Activated CD4-positive, alpha-beta T cell treated with anti-CD3 and anti-CD28 coated beads for 24 hours (primary cell): ENCODE measurements at places on chromosomes 7 and 10.

GRCh38 chr10:18418541-18419215 lies 232.7 kb downstream of the NSUN6 start:
- DNase-seq = no peak

GRCh38 chr10:11324761-11325321 lies 286.6 kb downstream of the USP6NL start:
- no peak for DNase-seq

DNA sequence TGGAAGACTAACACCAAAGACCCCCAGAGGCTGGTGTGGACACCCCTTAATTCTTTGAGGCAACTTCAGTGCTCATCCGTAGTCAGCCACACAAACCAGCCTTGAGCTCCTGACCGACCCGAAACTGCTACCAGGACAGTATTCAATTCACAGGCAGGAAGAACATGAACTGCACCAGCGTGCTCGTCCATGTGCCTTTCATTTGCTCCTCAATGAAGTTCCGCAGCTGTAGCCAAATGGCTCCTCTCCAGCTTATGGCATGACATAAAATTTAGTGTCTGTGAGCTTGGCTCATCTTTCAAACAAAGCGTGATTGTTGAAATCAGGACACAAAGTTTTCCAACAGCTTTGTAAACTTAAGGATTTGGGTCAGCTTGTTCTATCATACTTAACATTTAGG lies 144.1 kb upstream of the FAM171A1 start:
- no peak for DNase-seq

DNA sequence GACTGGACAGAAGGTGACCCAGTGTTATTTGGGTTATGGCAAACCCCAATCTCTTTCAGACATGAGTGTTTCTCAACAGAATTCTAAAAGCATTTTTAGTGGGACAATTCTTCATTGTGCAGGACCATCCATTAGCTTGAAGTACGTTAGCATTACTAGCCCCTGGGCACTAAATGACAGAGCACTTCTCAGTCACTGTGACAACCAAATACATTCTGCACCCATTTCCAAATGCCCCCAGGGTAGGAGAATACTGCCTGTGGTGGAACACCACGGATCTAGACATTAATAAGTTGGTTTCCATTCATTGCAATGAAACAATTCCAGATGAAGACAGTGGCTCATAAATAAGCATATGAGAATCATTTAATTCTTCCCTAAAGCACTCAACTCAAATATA lies 102.4 kb upstream of the FRMD4A start:
- no peak for DNase-seq

GRCh38 chr10:78742730-78743615 lies 325.8 kb upstream of the ZMIZ1 start:
- DNase-seq = no peak

DNA sequence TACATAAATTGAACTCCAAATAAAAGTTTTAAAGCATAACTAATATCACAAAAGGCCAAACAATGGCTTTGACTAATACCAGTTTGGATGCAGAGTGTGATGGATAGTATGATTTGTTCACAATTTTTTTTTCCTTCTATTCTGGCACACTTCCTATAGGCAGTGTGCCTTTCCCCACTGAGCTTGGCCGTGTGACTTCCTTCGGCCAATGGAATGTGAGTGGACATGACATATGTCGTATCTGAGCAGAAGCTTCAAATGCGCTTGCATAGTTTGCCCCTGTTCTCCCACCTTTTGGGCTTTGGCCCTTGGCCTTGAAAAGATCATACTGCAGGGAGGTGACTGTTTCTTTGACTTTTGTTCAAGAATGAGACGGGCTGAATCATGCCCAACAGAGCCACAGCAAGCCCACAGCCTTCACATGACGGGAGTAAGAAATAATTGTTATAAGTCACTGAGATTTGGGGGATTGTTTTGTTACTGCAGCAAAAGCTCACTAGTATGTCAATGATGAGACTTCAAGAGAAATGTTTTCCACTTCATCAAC lies 279.9 kb upstream of the NEBL start:
- DNase-seq = no peak

- no peak for DNase-seq
Measured at GRCh38 chr7:157738066-157738460, 401.3 kb downstream of the DNAJB6 start.

DNA sequence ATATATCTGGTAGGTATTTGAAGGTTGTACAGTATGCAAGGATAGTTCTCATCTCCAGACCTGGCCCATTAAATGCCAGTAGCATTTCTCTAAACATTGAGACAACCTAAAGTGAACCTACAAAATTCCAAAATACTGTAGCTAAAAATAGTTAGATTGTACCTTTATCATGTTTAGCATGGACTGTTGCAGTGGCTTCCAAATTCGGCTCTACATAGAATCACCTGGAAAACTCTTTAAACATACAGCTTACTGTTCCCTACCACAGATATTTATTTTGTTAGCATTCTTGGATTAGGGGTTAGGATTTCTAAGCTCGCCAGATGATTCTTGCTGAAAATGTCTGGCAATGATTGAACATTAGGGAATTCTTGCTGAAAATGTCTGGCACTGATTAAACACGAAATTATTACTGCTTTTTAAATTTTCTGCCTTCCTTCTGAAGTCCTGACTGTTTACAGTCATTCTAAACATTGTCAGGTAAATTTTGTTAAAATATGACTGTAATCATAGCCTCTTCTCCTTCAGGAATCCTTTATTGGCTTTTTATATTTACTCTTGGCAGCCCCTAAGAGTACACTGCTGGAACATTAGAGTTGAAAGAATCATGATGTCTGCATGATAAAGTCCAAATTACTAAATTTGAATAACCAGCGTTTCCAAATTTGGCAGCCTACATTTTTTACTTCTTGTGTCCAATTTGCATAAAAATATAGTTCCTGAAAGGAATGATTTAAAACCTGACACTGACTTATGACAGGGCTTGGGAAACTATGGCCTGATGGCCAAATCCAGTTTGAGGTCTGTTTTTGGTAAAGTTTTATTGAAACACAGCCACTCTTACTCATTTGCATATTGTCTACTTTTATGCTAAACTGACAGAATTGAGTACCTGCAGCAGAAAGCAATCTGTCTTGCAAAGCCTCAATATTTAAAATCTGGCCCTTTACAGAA lies 40.3 kb downstream of the SHOC2 start:
- DNase-seq = no peak

- no peak for DNase-seq
Measured at GRCh38 chr10:125369382-125370326, 209.3 kb upstream of the CTBP2 start.

DNA sequence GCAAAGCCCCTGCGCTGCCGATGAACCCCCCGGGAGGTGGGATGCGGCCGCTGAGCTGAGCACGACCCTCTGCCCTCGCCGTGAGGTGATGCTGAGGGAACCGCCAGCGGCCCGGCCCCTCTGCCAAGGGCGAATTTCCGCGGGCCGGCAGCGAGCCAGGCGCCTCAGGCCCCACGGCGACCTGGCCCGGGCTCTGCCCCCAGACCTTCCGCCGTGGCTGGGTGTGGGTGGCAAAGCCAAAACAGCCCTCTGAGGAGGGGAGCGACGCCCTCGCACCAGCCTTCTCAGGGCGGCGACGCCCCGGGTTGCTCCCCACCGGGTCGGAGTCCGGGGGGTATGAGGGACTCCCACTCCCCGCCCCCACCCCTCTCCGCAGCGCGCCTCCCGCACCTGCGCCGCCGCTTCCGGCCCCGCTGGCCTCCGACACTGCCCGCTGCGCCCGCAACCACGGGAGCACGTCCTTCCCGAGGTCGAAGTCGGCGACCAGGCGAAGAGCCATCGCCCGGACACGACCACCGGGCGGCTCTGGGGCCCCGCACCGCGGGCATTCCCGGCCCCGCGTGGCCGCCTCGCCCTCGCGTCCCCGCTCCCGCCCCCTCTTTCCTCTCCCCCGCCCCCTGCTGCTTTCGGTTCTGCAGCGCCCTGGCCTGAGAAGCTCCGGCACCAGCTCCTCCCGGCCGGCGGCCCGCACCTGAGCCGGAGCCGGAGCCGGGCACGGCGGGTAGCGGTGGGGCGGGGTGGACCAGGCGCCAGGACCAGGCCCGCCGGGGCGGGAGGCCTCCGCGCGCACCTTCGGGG lies at the start of gene GSAP:
Gene GSAP (minus strand): TSS at position 527 of the 798 bp plus-strand sequence. CDS start 28 bp downstream, at position 499.
- no peak for DNase-seq

DNA sequence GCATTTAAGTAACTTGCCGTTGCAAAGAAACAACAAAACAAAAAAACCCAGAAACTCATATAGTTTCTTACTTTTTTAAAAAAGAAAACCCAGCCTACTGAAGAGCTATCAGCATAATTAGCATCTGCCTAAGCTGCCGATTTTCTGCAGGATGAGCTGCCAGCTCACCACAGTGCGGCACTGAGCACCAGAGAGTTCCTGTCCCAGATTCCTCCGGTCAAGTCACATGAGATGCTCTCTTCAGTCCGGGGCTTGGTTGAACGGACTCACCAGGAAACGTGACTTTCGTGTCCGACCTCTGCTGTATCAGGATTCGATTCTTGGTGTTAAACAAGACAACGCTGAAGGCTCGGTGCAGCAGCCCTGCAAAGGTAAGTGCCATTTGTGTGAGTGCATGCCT lies 3.2 kb downstream of the IDI2 start:
- no peak for DNase-seq

DNA sequence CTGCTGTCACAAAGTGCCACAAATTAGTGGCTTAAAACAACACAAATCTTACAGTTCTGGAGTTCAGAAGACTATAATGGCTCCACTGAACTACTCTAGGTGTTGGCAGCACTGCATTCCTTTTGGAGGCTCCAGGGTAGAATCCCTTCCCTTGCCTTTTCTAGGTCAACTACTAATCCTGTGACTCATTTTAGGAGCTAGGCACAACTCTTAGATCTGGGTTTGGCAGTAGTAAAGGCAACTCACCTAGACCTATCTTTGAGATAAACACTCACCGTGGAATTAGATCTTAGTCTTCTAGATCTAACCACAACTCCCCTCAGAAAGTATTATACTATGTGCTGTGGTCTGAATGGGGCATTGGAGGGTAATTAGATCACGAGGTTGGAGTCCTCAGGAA lies 60.4 kb downstream of the ANKIB1 start:
- no peak for DNase-seq

DNA sequence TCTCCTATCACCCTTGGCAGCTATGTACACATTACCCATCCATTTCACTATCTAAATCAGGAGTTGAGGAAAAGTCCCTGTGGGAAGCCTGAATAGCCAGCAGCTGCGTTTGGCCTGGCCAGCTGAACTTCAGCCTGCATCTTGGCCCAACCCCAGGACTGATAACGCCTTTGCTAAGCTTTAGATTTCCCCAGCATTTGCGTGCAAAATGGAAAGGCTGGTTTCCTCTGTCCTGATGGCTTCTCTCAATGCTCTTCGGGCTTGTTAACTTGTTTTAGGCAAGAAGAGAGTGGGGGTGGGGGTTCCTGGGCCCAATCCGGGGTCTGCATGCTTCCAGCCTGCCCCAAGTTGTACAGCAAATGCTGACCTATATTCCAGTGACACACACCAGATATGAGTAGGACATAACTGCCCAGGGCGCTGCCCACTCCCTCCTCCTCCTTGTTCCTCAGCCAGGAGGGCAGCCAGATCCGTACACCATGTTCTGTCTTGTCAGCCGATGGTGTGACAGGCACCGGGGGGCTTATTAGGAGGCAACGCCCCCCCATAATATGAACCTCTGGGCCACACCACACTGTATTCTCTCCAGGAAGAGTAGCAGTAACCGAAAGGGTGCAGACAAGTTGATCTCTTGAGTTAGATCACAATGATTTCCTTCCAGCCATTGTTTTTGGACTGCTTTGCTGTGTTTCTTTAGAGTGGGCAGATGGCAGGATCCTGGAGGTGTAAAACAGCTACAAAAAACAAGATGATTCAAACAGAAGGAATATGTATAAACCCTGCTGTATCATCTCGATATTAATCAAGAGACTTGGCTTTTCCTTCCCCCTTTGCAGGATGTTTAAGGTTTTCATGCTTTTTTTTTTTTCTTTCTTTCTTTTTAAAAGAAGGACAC lies 339.0 kb downstream of the RNLS start:
- DNase-seq = no peak

GRCh38 chr7:133797818-133798520 lies 329.2 kb upstream of the LRGUK start:
- no peak for DNase-seq

- DNase-seq = no peak
Measured at GRCh38 chr7:101273206-101273605, 28.3 kb upstream of the FIS1 start.

GRCh38 chr7:29179115-29179514 lies 15.5 kb upstream of the CHN2 start:
- DNase-seq = no peak

DNA sequence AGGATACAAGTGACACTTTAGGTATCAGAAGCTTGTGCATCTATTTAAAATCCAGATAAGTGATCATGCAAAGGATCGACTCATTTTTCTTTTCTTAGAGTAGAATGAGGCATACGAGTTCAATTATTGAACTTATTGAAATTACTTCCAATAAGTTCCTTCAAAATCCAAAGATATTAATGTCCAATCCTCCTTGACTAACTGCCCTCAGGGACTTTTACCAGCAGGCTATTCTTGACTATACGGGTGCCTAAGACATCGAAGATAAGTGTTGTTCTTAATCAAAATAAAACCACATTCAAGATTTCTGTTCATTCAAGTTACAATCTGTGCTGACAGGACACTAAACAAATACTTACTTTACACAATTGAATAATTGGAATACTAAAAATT lies 74.5 kb upstream of the SP4 start:
- no peak for DNase-seq

DNA sequence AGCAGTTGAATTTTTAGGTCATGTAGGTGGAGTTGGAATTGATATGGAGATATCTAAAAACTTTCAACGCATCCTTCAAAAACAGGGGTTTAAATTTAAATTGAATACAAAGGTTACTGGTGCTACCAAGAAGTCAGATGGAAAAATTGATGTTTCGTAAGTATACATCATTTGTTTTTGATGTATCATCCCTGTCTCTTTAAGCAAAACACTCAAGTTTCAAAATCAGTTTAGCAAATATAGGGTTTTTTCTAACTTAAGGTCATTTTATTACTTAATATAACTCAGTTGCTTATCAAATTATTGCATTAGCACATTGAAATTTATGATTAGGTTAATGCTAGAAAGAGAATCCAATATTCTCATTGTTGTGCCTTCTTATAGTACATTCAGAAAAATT lies 24.6 kb downstream of the DLD start:
- no peak for DNase-seq
